Fibroblast of skin of back (primary cell): ENCODE measurements at places on chromosomes 11 and 22.

- DNase-seq, result no peak
Measured at GRCh38 chr11:117849781-117850414, 25.4 kb upstream of the FXYD2 start.

DNA sequence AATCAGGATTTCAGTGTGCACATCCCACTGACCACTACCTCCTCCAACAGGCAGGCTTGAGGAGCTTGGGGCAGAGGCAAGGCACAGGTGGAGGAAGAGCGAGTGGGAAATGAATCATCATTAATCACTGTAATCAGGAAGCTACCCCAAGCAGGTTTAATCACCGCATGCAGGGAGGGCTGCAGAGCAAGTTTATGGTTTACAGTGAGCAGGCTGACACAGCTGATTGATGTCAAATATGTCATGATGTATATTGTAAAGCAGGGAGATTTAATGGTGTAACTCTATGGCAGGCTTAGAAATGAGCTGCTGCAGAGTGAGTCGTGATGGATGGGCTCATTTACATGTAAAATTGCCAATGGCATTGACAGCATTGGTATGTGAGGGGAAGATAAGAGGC is 441.0 kb downstream of the NTM start:
- no peak for DNase-seq

DNA sequence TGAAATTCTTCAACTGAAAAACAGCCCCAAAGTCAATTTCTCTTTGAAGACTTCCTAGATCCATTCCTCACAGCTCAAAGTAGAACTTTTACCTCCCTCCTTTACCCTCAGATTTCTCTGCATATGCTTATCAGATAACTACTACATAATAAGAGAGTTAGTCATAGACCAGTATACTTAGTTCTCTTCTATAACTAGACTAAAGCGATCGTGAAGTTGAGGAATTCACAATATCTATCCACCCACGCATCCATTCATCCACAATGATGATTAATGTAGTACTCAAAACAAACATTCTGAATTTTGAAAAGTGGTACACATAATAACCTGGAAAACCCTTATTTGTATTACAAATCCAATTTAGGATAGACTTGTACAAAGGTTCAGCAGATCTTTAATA is 800.9 kb upstream of the TENM4 start:
- DNase-seq, result peak; percentile 1

DNA sequence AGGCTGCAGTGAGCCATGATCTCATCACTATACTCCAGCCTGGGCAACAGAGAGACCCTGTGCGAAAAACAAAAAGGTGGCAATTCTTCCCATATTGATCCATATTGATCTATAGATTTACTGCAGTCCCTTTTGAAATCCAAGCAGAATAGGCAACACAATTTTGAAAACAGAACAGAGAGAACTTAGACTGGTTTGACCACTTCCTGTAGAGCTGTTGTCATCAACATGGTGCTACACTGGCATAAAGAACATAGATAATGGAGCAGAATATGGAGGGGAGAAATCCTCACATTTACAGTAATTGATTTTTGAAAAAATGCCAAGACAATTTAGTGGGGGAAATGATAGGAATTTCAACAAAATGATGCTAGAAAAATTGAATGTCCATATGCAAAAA is 34.1 kb downstream of the GRK3 start:
- no peak for DNase-seq

DNA sequence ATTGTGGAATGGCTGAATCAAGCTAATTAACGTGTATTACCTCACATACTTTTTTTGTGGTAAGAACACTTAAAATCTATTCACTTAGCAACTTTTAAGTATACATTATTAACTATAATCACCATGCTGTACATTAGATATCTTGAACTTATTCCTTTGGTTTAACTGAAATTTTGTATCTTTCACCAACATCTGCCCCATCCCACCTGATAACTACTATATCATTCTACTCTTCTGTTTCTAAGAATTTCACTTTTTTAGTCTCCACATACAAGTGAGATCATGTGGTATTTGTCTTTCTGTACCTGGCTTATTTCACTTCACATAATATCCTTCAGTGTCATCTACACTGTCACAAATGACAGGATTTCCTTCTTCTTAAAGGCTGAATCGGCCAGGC is 17.1 kb upstream of the VWA5A start:
- DNase-seq, result no peak

DNA sequence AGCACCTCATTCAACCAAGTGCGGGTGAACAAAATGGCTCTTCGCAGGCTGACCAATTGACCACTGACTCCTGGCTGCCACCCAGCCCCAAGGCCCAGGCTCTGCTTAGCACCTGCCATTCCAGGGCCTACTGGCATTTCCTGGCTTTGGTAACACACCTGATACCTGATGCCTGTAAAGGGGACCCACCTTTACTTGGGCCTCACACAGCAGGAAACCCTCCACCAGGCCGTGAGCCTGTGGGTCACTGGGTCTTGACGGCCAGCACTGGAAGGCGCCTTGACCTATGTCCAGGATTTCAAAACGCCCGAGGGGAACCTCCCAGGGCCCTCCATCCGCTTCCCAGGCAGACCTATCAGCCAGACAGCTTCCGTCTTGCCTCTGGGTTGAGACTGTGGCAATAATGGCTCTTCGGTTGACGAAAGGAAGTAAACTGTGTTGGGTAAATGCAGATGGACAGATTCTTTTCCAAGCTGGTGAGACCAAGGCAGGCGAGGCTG is 16.8 kb upstream of the TMEM184B start:
- DNase-seq, result no peak

DNA sequence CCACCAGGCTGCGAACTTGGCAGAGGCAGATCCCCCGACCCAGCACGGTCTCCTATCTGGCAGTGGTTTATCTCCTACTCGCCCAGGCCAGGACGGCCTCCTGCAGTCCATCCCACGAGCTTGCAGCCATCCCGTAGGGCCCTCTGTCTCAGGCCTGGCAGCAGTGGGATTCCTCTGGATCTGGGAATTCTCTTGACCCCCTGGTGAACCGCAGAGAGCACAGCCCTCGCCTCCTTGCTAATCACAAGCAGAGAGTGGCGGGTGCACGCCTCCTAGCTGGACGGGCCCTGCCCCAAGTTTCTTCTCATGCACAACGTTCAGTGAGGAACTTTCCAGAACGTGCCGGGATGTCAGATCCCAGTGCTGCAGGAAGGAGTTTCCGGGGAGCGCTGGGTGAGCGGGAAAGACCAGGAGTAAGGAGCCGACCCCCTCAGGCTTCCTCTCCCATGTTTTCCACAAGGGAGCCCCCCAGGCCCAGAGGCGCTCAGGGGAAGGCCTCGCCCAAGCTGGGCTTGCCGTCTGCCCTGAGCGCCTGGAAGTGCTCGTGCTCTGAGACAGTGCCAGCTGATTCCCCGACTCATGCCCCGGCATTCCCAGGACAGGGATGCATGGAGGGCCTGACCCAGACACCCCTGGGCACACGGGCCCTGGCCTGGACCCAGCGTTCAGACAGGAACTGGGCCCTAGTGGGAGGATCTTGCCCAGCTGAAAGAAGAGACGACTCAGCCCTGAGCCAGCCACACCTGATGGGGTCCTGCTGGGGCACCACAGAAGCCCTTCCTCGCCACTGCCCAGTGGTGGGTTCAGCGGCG is 24.6 kb downstream of the IGF2 start:
- DNase-seq, result no peak

- no peak for DNase-seq
Measured at GRCh38 chr11:73971175-73971719, 11.4 kb downstream of the UCP2 start.

DNA sequence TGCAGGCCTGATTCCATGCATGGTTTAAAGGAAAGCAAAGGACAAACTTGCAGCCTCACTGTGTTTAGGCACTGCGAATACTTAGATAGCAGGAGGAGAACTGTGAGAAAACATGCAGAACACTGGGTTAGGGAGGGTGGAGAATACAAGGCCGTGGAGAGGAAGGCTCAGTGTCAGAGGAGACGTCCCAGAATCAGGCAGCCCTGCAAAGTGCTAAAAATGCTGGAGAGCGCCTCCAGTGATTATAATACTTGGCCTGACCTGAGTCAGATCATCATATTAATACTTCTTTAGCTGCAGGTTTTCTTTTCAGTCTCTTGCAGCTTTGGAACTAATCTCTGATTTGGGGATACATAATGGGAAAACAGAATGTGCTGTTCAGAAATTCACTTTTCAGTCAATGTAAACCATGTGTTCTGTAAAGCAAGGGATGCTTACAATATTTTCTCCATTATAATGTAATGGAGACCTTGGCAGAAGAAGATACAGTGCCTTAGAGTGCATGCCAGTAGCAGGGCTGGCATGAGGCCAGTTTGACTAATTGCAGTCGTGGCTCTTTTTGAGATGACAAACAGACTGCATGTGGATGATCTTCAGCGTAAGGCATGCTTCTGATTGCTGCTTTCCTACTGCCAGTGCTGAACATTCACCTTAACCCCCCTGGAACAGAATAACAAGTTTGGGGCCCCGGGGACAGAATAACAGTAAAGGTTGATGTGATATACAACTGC is 16.8 kb downstream of the EXT2 start:
- DNase-seq, result peak; percentile 74

DNA sequence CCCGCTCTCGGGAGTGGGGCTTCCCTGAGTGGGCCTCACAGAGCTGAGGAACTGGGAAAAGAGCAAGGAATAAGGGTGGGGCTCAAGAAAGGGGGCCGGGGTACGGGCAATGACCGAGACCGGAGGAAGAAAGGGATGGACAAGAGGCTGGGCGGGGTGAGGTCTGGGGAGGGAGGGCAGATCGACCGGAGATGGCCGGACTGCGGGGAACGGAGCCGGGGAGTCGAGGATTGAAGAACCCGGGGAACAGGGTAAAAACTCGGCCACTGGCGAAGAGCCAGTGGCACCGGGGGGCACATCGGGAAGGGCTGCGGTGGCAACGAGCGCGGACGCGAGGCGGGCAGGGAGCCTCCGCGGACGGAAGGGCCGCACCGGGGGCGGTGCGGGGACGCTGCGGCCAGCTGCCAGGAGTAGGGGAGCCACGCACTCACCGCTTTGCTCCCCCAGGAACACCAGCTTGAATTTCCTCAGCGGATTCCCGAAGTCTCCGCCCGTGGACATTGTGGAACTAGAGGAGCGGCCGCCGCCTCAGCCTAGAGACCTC is 667 bp downstream of the RAB6A start:
- peak; percentile 33 for DNase-seq

GRCh38 chr11:118791111-118791960 is at the start of gene DDX6:
Gene DDX6, minus strand, starts transcription at chr11:118791164. Its CDS starts 4,913 bp downstream, at chr11:118786251.
- DNase-seq, result peak; percentile 87

DNA sequence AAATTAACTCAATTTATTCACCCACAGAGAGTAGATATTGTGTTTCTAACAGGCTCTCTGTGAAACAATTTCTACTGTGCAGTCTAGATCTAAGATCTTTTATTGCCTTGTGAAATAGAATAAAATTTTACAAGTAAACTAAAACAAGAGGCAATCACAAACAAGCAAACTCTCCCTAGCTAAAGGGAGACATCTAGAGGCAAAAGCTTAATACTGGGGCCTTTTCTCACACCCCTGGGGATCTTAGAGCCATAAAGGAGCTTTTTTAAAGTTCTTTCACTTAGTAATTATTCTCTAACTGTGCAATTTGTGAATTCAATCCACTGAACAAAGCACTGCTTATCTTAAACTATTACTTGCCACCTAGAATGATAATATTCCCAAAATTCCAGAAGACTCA is 19.7 kb downstream of the ALG9 start:
- no peak for DNase-seq

DNA sequence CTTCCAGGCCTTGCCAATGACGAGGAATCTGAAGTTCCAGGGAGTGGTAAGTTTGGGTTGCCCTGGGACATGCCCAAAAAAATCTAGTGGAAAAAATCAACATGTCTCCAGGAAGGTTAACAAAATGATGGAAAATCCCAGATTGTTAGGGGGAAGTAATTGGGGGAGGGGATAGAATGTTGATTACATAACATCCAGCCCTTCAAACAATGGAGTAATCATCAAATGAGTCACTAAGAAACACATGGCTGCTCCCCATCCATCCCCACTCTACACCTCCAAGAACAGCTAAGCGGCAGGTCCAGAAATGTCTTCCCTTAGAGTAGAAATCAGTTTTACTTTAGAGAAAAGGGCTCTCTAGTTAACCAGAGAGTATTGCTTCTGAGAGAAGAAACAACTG is 94.9 kb downstream of the ETS1 start:
- no peak for DNase-seq

- no peak for DNase-seq
Measured at GRCh38 chr22:46844606-46845210, 82.3 kb downstream of the TBC1D22A start.

GRCh38 chr11:121024989-121025388 is 1.1 kb downstream of the TBCEL start:
- peak; percentile 15 for DNase-seq

DNA sequence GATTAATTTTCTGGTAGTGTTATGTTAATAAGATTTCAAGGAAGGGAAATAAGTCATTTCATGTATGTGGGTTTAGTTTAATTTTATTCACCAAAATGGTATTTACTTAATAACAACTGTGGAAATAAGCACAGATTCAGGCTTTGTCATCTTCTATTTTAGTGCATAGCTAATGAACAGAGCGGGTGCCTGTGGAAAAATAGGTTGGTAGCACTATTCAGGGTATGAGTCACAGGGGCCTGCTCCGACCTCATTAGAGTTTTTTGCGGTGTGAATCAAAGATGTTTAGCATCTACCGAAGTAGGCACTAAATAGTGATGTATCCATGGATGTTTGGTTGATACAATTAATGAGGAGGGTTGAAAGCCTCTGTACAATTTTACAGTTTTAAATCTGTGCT is 78.2 kb downstream of the FAT3 start:
- DNase-seq, result peak; percentile 65

- DNase-seq, result no peak
Measured at GRCh38 chr11:7291100-7291829, 39.6 kb downstream of the SYT9 start.

DNA sequence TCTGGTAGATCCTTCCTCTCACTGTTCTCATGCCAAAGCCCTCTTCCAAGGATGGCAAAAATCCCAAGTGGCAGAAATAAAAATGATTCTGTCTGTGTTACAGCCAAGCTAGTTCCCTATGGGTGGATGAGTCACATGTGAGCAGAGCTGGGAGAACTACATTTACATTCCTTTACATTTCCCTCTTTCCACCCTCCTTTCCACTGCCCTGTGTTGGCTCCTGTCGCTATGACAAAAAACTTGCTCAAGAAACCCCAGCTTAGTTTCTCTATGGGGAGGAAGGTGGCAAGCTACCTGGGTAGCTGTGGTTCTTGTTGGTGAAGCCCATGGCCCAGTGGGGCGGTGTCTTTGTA is 10.2 kb upstream of the DDB2 start:
- peak; percentile 93 for DNase-seq

DNA sequence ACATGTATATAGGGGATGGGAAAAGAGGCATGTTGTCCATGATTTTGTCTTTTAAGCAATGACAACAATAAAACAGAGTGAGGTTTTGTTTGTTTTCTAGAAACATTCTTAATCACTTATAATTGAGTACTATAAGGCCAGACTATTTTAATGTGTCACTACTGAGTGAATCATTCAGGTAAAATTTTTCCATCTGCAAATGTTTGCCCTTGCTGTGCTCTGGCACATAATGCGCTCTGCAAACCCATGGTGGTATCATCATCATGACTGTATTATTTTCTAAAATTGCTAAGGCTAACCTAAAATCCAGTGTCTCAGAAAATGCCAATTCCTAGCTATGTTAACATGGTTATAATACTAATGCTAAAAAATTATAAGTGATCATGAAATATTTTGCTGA is 261.2 kb downstream of the CADM1 start:
- DNase-seq, result no peak
